Smooth muscle cell of the pulmonary artery (primary cell): ENCODE measurements at places on chromosomes 2 and 18. TPM values are rescaled to one million over a fixed set of nuclear protein-coding genes. Genes with fewer than 3 reads are reported as not detected.

The TMEM163 gene
- 0.13 and 0.76 TPM in 2 replicates for total RNA-seq

The FEV gene
- not detected in 2 replicates for total RNA-seq

The COBLL1 gene
- 13.3 and 16.1 TPM in 2 replicates for total RNA-seq

The SPP2 gene
- total RNA-seq: not detected in 2 replicates

The CREB1 gene
- total RNA-seq: 45.4 and 49.4 TPM in 2 replicates

The GPAT2 gene
- 30.6 and 32.3 TPM in 2 replicates for total RNA-seq

The C2orf78 gene
- total RNA-seq: not detected in 2 replicates

The SNTG2 gene
- total RNA-seq: 0.07 and 0.26 TPM in 2 replicates

The OSBPL1A gene
- 29.3 and 38.6 TPM in 2 replicates for total RNA-seq

The MRPL30 gene
- 30.7 and 37.1 TPM in 2 replicates for total RNA-seq

The ZNF385B gene
- total RNA-seq: not detected in 2 replicates

The FBLN7 gene
- 7.5 and 17.7 TPM in 2 replicates for total RNA-seq

The MAP2 gene
- 10.7 and 20.1 TPM in 2 replicates for total RNA-seq

The SPATA3 gene
- total RNA-seq: not detected in 2 replicates

The TRIP12 gene
- total RNA-seq: 268 and 289 TPM in 2 replicates

The CHRNG gene
- not detected in 2 replicates for total RNA-seq

The IDH1 gene
- total RNA-seq: 133 and 139 TPM in 2 replicates

The SERPINB13 gene
- total RNA-seq: not detected in 2 replicates

The TCF4 gene
- total RNA-seq: 73.2 and 91.4 TPM in 2 replicates

The R3HDM1 gene
- 8.4 and 9.5 TPM in 2 replicates for total RNA-seq

The POTEJ gene
- total RNA-seq: not detected in 2 replicates

The RAB6C gene
- total RNA-seq: not detected in 2 replicates

The SYT4 gene
- not detected in 2 replicates for total RNA-seq

The LRRC30 gene
- total RNA-seq: not detected in 2 replicates

The CDH7 gene
- total RNA-seq: not detected in 2 replicates

The GAREM2 gene
- 1.7 and 2.4 TPM in 2 replicates for total RNA-seq
